ENCODE measurements at places on chromosomes 1 and 21.
A peak's percentile ranks its signal among the peaks of the same experiment; 100 is the strongest.

- DNase-seq: no peak
These were observed 49.4 kb upstream of the SEC16B start for GRCh38 chr1:178019208-178019607.

DNA sequence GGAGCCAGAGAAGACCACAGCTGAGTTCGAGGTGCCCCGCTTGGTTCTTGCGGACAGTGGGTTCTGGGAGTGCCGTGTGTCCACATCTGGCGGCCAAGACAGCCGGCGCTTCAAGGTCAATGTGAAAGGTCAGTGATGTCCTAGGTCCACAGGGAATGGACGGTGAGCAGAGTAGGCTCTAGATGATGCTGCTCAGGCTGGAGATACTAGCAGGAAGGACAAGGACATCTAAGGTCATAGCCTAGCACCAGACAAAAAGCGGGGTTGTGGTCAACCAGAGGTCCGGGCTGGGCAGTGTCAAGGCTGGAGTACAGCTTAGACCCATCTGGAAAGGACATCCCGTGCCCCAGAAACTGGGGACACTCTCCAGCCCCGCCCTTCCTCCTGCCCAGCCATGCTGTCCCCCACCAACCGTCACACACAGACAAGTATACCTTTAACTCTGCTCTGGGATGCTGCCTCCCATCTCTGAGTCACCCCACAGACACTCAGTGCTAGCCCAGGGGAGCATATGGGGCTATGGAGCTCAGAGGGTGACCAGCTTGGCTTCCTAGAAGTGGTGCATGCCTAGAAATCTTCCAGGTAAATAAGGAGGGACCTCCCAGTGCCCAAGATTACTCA lies 8.7 kb downstream of the TIE1 start:
- DNase-seq: no peak

- peak; percentile 95 for DNase-seq
These were observed 59.8 kb downstream of the ERG start for GRCh38 chr21:38438462-38438893.

- DNase-seq: no peak
These were observed 10.1 kb downstream of the AGT start for GRCh38 chr1:230703679-230704385.

DNA sequence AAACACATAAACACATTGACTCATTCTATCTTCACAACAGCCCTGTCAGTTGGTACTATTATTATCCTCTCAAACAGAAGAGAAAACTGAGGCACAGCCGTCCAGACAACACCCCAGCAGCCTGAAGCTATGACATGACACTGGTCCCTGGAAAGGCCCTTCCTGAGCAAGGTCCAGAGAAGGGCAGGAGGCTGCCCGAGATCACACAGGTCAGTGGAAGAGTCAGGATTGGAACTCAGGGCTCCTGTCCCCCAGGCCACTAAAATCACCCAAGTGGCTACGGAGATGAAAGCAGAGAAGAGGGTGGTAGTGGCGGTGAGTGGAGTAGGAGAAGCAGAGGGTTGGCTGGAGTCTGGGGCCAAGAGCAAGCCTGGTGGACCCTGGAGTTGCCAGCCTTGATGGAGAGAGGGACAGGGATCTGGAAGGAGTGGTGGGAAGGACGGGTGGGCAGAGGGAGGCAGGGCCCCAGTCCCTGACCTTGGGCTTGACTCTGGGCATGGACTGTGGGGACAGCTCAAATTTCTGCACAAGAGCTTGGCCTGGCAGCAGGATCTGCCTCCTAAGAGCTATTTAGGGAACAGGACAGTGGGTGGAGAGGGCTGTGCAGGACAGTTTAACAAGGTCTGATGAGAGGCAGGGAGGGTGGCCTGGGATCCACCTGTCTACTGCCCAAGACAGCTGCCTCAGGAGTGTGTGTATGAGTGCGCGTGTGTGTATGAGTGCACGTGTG lies 15.8 kb downstream of the MYOM3 start:
- DNase-seq: no peak

GRCh38 chr1:192927496-192927895 lies 118.7 kb downstream of the RGS2 start:
- no peak for DNase-seq

DNA sequence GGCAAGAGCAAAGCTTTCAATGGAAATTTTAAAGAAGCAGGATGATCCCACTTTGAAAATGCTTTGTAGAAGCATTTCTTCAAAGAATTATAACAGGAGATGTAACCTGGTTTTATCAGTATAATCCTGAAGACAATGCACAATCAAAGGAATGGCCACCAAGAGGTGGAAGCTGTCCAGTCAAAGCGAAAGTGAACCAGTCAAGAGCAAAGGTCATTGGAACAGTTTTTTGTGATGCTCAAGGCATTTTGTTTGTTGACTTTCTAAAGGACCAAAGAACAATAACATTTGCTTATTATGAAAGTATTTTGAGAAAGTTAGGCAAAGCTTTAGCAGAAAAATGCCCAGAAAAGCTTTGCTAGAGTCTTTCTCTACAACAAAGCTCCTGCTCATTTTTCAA lies 5.5 kb upstream of the CD84 start:
- DNase-seq: no peak

GRCh38 chr1:92858564-92859399 lies 26.9 kb downstream of the RPL5 start:
- DNase-seq: peak; percentile 89

DNA sequence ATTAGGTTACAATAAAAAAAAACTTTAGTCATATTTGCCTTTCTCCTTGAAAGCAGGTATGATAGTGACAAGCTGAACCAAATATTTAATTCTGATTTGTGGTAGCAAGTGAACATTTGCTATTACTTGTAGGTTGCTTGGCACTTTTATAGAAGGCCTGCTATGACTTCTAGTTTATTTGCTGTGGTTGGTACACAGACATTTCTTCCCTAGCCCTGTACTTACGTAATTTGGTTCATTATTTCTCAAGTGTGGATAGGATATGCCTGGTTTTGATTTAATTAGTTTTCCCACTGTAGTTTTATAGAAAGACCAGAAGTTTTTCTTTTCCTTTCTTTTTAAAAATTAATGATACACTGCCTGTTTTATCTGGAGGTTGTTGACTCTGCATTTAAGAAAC lies 55.9 kb downstream of the PPP2R5A start:
- no peak for DNase-seq

GRCh38 chr1:211280910-211281309 lies 21.7 kb downstream of the RCOR3 start:
- no peak for DNase-seq

- DNase-seq: no peak
These were observed 69.3 kb upstream of the QSOX1 start for GRCh38 chr1:180085331-180085730.

- peak; percentile 69 for DNase-seq
These were observed 2.8 kb downstream of the PEA15 start for GRCh38 chr1:160207771-160208556.

DNA sequence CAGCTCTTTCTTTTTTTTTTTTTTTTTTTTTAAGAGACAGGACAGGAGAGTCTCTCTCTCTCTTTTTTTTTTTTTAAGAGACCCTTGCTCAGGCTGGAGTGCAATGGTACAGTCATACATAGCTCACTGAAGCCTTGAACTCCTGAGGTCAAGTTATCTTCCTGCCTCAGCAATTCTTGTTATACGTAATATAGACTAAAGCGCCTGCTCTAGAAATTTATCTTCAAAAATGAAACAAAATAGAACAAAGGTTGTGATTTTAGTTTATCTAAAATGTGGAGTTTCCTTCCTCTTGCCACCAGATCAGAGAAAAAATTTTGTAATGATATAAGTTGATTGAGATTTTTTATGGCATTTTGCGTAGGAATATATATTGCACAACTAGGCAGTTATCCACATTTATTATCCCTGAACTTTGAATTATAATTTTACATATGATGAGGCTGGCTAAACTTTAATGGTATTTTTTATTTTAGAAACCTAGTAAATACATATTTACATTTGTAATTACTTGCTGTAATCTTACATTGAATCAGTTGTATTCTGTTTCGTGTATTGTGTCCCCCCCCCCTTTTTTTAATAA lies 44.2 kb downstream of the MTF2 start:
- no peak for DNase-seq

- DNase-seq: no peak
These were observed 287.0 kb downstream of the GPATCH2 start for GRCh38 chr1:217343907-217344306.

DNA sequence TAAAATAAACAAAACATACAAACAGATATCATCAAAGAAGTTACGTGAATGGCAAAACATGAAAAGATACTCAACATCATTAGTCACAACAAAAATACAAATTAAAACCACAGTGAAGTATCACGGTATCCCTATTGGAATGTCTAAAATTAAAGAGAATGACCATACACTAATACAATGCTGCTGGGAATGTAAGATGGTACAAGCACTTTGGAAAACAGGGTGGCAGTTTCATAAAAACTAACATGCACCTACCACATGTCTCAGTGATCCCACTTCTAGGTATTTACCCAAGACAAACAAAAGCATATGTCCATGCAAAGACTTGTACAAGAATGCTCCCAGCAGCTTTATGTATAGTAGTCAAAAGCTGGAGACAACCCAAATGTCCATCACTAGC lies 69.1 kb downstream of the HSF2BP start:
- no peak for DNase-seq

DNA sequence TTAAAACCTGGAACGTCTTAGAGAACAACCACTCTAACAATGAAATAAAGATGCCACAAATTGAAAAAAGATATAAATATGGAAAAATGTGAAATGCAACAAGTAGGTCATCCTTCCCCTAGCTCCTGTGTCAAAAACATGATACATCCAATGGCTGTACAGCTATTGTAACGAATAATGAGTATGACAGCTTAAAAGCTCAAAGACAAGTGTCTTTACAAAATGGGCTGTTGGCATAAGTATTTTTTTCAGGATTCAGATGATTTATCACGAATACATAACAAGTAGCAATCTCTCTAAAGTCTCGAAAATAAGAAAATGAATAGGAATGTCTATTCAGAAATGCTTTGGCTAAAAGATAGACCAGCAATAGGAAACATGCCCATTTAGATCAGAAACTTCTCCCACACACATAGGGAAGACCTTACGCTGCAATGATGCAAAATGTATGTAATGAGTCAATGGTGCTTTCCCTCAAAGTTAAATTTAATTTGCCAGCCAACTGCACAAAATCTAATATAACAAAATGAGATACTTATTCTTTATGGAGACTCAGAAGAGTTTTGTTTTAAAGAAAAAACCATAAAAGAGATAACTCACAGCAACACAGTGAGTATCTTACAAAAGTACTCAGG lies 8.3 kb downstream of the TGFBR3 start:
- DNase-seq: no peak

GRCh38 chr1:198241553-198241952 lies 84.8 kb downstream of the NEK7 start:
- no peak for DNase-seq

- DNase-seq: no peak
These were observed 111.6 kb downstream of the MATN1 start for GRCh38 chr1:30611741-30612309.

DNA sequence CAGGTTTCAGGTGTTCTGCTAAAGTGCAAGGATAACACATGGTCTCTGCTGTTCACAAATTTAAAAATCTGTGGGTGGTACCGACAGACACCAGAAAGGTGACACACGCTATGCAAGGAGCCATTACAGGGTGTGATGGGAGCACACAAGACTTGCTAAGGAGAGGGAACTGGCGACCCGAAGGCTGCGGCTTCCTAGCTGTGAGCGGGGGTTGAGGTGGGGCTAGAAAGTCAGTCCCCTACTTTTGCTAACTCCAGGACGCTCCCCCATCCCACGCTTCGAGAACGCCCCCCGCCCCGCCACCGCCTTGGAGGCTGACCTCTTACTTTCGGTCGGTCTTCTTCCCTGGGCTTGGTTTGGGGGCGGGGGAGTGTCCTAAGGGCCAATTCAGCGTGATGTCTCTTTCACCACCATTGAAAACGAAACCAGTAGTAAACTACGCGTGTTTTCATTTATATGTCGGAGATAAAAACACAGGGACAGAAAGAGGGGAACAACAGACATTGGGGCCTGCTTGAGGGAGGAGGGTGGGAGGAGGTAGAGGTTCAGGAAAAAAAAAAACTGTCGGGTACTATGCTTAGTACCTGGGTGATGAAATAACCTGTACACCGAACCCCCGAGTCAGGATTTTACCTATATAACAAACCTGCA lies 1.1 kb downstream of the CKS1B start:
- DNase-seq: peak; percentile 71

DNA sequence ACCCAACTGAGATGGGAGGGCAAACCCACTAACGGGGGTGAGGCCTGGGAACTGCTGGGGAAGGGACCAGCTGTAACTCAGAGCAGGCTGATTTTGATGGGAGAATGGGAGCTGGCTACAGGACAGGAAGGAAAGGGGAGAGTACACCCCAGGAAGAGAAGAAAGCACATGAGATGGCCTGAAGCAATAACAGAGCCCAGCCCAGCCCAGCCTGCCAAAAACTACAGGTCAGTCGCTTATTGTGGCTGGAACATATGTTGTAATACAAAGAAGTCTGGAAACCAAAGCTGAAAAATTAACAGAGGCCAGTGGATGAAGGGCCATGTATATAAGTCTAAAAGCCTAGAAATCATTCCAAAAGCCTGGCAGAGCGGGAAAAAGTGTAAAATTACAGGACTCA lies 1.6 kb downstream of the ITLN2 start:
- no peak for DNase-seq

GRCh38 chr1:8727809-8728213 lies 89.6 kb downstream of the RERE start:
- DNase-seq: peak; percentile 17

DNA sequence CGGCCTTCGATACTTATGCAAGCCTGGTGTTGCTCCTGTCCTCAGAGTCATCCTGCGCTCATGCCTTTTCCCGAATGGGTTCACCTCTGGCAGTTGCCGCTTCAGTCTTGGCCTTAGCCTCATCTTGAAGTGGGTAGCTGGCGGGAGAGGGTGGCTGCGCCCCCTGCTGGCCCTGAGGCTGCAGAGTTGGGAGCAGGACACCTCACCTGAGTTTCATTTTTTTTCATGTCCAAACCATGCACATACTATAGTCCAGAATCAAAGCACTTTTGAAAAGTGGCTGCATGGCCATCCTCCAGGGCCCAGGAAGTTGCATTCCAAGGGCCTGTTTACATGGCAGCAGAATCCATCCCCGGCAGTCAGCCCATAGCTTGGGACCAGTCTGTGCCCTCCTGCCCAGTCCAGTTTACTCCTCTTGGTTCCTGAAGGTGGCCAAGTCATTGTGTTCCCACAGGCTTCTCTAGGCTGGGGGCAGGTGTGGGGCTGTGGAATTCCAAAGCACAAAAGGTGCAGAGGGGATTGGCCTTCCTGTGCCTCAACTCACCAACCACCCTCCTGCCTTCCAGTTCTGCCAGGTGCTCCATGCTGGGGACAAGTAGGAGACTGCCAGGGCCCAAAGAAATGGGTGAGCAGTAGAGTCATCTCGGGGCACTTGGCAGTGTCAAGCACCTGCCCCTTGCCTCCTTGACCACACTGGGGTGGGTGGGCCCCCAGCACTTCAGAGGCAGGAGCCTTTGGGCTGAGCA lies 44.0 kb downstream of the YARS1 start:
- peak; percentile 76 for DNase-seq

- no peak for DNase-seq
These were observed 72.5 kb downstream of the PAX7 start for GRCh38 chr1:18703041-18703621.

GRCh38 chr1:15186073-15186845 lies 32.7 kb downstream of the TMEM51 start:
- no peak for DNase-seq

All from umbilical cord (tissue), 2 donors.